GM18507 (cell line): ENCODE measurements at places on chromosomes 4 and X.

- peak; percentile 9 for DNase-seq
These were observed 522 bp downstream of the FNIP2 start for GRCh38 chr4:158769175-158769921.

DNA sequence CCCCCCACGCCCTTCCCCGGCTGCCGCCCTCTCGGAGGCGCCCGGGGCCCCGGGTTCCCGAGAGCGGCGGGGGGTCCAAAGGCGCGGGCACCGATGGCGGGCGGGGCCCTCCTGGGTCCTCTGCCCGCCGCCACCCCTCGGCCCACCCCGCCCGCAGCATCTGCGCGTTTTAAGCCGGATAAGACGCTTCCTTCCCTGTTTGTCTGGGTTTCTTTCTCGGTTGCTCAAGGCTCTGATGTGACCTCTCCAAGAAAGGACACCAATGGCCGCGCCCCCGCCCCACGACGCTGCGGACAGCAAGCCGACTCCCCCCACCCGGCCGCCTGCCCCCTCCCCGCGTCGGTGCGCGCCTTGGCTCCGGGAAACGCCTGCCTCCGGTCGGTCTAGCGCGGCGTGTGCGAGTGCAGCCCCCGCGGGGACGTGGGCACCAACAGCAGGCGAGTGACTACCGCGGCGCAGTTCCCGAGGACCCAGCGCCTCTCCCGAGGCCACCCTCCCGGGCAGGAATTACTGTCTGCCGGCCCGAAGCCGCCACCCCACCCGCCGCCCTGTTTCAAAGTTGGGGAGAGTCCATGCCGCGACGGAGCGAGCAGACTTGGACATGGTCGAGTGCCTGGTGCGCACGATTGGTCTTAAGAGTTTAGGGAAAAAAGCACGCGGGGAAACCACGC, 21.1 kb upstream of the HMX1 start:
- DNase-seq = no peak

GRCh38 chrX:44698357-44698756, 145.5 kb upstream of the DUSP21 start:
- DNase-seq = no peak

GRCh38 chr4:26862381-26862915, 1.8 kb downstream of the STIM2 start:
- no peak for DNase-seq

- no peak for DNase-seq
These were observed 329 bp downstream of the TBC1D14 start for GRCh38 chr4:6909970-6910339.

GRCh38 chr4:151484396-151485102, 75.6 kb downstream of the FHIP1A start:
- no peak for DNase-seq

- DNase-seq = no peak
These were observed 46.6 kb downstream of the CLOCK start for GRCh38 chr4:55500072-55500471.

DNA sequence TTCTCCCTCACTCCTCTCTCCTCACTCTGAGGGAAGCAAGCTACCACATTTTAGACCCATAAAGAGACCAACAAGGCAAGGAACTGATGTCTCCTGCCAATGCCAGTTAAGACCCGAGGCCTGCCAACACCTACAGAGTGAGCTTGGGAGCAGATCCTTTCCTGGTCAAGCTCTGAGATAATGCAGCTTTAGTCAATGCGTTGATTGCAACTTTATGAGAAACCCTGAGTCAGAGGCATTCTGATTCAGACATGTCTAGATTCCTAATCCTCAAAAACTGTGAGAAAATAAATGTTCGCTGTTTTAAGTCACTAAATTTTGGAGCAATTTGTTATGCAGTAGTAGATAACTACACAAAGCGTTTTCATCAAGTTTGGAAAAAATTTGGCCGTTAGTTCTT, 115.5 kb downstream of the JADE1 start:
- no peak for DNase-seq

DNA sequence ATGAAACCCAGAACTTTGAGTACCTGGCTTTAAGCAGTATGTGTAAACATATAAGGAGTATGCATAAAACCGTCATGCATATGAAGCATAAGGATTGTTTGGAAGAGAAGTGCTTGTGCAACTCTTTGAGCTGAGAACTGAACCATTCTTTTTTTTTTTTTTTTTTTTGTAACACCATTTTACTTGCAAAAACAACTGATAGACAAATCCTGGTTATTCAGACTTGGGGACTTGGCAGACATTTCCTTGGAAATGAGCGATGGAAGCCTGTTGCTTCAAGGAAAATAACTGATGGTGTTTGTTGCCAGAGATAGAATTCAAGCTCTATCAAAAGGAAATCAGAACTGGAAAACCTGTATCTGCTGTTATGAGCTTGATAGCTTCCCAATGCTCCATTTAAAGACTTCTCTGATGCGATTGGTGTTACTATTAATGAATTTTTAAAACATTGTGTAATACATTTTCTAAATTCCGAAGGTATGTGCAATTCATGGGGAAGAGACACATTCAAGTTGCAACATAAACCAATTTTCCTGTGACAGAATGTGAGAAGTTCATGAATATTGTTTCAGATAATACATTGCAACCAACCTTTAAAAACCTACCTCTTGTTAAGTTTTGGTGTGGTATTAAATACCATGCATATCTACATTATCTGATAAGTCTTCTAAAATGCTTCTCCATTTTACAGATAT, 47.0 kb upstream of the FAT1 start:
- DNase-seq = no peak

DNA sequence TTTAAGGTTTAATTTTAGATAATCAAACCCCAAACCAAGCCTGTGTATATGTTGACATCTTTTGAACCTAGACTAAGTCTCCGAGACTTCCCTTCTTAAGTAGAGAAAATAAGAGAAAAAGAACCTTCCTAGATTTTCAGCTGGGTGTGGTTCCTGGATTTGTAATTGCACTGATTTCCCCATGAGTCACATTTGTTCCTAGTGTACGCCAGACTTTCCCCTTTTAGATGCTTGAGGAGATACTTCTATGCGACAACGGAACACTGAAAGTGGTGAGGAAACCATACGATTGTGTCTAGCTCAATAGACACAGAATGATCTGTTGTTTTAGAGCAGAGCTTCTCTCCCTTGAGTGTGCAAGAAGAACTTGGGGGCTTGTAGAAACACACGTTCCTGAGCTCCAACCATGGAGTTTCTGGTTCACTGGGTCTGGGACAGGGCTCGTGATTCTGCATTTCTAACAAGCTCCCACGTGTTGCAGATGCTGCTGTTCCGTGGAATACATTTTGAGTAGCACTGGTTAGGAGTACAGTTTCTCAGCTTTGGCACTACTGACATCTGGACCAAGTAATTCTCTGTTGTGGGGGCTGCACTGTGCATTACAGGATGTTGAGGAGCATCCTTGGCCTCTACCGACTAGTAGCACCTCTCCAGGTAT, 87.1 kb downstream of the AMELX start:
- DNase-seq = no peak

GRCh38 chrX:20595928-20596575, 329.3 kb upstream of the RPS6KA3 start:
- no peak for DNase-seq

GRCh38 chr4:4202510-4202909, 24.2 kb downstream of the OTOP1 start:
- DNase-seq = no peak

DNA sequence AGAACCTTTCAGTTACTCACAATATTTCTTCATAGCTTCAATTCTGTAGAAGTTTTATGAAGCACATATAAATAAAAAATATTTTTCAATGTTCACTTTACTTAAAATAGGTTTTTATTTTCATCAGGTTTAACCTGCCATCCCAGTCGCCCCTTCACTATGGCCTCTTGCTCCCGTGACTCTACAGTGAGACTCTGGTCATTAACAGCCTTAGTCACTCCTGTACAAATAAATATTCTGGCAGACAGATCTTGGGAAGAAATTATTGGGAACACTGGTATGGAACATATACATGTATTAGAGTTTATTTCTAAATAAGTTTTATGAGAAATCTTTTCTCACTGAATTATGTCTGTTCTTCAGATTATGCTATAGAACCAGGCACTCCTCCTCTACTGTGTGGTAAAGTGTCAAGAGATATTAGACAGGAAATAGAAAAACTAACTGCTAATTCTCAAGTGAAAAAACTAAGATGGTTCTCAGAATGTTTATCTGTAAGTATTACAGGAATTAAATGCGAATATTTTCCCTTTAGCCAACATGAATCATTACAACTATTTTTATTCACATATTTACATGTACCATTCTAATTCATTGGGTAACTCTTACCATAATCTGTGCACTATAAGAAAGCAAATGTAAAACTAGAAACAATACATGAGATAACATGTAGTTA, 45.6 kb downstream of the SPATA4 start:
- DNase-seq = no peak

DNA sequence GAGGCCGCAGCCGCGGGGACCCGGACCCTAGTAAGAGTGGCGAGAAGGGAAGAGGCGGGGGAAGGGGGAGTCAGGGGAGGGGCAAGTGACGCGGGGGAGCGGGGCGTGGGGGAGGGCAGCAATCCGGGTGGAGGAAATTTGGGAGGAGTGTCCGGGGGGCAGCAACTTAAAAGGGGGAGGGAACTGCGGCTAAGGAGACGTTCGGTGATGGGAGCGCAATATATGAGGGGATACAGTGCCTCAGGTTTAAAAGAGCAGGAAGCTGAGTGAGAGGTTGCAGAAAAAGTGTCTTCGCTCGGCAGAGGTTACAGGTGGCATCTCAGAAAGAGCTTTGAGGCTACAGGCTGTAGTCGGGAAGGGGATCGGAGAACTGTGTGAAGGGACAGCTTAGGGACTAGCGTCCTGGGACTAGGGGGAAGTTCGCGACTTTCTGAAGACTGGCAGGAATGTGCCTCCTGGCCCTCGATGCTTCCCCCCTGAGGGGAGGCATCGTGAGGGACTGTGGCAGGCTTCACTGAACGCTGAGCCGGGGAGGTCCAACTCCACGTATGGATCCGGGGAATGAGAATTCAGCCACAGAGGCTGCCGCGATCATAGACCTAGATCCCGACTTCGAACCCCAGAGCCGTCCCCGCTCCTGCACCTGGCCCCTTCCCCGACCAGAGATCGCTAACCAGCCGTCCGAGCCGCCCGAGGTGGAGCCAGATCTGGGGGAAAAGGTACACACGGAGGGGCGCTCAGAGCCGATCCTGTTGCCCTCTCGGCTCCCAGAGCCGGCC, 519 bp downstream of the FOXO4 start:
- no peak for DNase-seq

GRCh38 chr4:185800266-185800945, 11.6 kb downstream of the SORBS2 start:
- no peak for DNase-seq

GRCh38 chr4:8607603-8608481, 15.3 kb downstream of the CPZ start:
- DNase-seq = peak; percentile 44

GRCh38 chr4:32519060-32519459, 1798.9 kb downstream of the PCDH7 start:
- no peak for DNase-seq

DNA sequence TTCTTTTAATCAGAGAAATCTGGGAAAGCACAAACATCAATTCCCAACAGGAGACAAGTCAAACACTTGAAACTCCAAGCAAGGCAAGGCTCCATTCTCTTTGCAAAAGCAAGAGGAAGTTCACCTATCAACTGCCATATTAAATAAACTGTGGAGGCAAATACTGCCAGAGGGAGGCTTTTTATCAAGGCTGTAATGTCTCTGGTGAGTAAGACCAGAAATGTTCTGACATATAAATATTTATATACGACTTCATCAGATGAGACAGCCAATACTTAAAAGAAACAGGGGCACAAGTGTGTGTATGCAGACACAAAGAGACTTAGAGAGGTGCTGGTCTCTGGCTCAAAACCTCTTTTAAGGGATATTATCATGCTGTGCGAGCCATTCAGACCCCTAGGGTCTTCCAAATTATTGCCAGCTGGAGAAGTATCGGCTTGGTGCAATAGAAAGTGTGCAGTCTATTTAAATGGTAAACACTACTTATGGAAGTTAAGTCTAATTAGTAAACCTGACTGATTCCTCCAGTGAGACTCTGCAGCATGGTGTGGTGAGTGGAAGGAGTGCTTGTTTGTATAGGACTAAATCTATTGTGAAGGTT, 24.4 kb downstream of the DCX start:
- no peak for DNase-seq

GRCh38 chrX:84487365-84488353, 14.6 kb downstream of the HDX start:
- no peak for DNase-seq

GRCh38 chr4:184812651-184813181, 13.1 kb downstream of the ACSL1 start:
- no peak for DNase-seq

DNA sequence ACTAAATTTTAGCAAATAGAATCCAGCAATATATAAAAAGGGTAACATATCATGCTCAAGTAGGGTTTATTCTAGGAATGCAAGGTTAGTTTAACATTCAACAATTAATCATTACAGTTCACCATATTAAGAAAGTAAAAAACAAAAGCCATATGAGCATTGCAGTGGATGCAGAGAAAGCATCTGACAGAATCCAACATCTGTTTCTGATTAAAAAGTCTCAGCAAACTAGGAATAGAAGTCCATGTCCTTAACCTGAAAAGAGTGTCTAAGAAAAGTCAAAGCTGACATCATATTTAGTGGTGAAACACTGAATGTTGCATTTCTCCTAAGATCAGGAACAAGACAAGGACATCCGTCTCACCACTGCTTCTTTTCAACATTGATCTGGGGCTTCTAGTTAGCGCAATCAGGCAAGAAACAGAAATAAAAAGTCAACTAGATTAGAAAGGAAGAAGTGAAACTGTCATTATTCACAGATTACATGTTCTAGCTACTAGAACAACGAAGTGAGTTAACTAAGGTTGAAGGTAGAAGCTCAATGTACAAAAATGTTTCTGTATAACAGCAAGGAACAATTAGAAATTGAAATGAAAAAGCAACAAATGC, 49.3 kb downstream of the MRPL1 start:
- DNase-seq = no peak

DNA sequence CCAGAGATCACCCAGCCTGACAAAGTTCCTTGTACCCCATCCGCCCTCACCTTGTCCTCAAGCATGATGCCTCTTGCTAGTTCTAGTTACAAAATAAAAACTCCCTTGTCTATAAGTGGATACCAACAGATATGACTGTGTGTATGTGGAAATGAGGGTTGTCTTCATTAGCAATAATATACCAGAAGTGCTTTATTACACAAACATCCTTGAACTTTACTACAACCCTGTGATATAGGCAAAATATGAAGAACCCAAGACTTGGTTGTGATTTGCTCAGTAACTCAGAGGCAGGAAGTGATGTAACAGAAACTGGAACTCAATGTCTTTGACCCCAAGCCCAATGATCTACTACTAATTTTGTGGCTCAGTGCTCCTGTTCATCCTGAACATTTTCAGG, 97.6 kb downstream of the AKAP4 start:
- DNase-seq = no peak

GRCh38 chr4:76697129-76697803, 200.7 kb downstream of the SOWAHB start:
- DNase-seq = no peak
